Activated CD4-positive, alpha-beta T cell treated with anti-CD3 and anti-CD28 coated beads, Interleukin-2, amount 50 U/mL, for 16 hours (primary cell): ENCODE measurements at places on chromosomes 3 and 15.

DNA sequence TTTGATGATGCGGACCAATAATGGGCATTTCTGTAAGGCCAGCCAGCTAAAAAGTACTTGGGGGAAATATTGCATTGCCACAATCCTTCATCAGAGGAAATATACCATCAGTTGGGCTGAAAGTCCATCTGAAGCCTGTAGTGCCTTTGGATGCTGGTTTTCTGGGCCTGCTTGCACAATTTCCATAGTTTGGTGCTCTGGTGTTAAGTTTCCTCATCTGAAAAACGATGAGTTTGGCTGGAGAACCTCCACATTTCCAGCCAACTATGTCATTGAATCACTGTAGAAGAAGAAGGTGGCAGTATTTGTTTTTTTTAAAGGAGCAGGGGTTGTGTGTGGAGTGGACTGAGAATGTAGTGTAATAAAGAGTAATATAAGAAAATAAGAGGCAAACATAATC, 10.1 kb downstream of the CCNB2 start:
- no peak for DNase-seq

GRCh38 chr3:178676942-178677790, 140.9 kb downstream of the KCNMB2 start:
- DNase-seq = no peak

- no peak for DNase-seq
Observed at GRCh38 chr3:176780766-176781165, 416.5 kb downstream of the TBL1XR1 start.

DNA sequence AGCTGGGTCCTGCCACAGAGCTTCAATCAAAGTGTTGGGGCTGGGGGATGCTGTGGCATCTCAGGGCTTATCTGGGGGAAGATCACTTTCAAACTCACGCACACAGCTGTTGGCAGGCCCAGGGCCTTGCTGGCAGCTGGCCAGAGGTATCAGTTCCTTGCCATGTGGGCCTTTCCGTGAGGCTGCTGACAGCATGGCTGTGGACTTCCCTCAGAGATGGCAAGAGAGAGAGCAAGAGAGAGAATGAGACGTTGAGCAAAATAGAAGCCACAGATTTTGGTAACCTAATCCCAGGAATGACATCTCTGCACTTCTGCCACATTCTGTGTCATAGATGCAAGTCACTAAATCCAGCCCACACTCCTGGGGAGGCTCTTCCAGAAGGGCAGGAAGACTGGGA, 91.0 kb downstream of the TPRG1 start:
- no peak for DNase-seq

DNA sequence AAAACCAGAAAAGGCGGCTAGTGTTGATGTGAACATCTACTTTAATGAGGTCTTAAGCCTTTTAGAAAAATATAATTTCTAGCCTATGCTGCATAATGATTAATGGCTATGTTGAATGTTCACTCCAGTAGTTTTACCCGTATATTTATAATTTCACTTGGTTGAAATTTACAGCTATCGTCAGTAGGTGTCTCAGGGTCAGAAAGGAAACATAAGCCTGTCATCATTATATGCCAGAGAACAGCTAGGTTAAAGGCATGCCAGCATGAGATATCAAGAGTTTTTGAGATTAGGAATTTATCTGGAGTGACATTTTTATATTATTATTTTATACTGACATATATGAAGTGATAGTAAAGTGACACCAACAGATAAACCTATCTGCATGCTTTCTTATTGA, 904.1 kb downstream of the OTOL1 start:
- DNase-seq = no peak

DNA sequence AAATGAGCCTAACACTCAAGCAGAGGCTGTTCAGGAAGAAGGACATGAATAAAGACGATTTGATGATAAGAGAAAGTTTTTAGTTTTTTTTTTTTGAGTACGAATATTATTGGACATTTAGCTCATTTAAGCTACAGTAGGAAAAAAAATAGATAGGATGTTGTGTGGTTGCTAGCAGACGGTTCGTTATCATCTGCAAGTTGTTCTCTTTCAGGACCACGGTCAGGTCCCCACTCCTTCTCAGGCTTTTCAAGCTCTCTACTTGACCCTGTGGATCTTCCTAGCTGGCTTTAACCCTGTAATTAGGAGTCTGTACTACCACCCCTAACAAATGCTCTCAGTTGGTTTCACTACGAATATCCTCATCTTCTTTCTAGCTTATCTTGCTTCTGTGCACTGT, 1.1 kb downstream of the KCNH8 start:
- DNase-seq = peak; percentile 14

- peak; percentile 23 for DNase-seq
Observed at GRCh38 chr15:85534031-85534430, 153.6 kb downstream of the AKAP13 start.

DNA sequence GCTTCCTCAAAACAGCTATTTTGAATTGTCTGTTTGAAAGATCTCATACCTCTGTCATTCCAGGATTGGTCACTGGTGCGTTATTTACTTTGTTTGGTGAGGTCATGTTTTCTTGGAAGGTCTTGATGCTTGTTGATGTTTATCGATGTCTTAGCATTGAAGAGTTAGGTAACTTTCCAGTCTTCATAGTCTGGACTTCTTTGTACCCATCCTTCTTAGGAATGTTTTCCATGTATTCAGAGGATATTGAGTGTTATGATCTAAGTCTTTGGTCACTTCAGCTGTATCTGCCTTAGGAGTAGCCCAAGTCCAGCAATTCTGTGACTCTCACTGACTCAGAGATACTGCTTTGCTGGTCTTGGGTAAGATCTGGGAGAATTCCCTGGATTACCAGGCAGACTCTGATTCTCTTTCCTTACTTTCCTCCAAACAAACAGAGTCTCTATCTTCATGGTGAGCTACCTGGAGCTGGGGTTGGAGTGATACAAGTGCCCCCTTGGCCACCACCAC, 398.6 kb downstream of the ZIC4 start:
- DNase-seq = no peak

GRCh38 chr15:38768970-38769369, 204.4 kb upstream of the RASGRP1 start:
- no peak for DNase-seq

DNA sequence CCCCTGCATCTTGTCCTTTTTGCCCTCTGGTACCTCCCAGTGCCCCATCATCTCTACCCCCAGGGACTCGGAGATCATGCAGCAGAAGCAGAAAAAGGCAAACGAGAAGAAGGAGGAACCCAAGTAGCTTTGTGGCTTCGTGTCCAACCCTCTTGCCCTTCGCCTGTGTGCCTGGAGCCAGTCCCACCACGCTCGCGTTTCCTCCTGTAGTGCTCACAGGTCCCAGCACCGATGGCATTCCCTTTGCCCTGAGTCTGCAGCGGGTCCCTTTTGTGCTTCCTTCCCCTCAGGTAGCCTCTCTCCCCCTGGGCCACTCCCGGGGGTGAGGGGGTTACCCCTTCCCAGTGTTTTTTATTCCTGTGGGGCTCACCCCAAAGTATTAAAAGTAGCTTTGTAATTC, 1.5 kb downstream of the SERF2 start:
- DNase-seq = no peak

DNA sequence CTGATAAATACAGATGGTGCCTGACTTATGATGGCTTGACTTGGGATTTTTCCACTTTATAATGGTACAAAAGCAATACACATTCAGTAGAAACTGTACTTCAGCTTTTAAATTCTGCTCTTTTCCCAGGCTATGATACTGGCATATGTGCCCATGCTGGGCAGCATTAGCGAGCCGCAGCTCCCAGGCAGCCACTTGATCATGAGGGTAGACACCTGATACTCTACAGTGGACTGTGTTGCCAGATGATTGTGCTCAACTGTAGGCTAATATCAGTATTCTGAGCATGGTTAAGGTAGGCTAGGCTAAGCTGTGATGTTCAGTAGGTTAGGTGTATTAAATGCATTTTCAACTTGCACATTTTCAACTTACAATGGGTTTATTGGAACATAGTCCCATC, 17.7 kb upstream of the FEM1B start:
- no peak for DNase-seq

DNA sequence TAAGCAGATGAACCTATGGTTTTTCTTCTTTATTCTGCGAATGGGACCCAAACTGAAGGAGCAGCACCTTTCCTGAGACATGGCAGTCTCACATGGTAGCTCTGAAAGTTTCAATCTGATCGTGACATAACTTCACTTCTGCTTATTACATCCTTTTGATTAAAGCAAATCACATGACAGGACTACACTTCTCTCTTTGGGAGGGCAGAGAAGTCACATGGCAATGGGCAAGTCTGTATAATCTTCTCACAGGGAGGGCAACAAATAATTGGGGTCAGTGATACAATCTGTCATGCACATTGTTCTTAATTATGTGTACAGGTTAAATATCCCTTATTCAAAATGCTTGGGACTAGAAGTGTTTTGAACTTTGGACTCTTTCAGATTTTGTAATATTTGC, 21.6 kb downstream of the NCBP2 start:
- no peak for DNase-seq
